ENCODE measurements at places on chromosomes 16 and 17.

GRCh38 chr17:13542636-13543035 is 59.1 kb downstream of the HS3ST3A1 start:
- DNase-seq = no peak

DNA sequence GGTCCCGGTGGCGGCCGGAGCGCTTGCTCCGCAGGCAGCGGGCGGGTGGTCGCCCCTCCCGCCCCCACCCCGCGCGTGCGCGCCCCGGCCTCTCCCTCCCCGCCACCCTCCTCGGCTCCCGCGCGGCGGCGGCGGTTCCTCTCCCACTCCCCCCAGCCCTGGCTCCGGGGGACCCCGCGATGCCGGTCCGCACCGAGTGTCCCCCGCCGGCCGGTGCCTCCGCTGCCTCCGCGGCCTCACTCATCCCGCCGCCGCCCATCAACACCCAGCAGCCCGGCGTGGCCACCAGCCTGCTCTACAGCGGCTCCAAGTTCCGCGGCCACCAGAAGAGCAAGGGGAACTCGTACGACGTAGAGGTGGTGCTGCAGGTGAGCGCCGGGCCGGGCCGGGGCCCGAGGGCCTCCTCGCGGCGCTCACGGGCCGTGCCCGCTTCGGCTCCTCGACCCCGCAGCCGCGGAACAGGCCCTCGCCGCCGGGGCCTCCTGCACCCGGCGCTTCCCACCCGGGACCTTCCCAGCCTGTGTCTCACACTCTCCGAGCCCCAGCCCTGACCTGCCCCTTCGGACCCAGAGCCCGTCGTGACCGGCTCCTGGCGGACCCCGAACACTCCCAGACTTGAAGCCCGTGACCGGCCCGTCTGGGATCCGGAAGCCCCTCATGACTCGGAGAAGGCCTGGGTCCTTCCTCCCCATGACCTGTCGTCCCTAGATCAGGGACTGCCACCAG is 490 bp downstream of the GID4 start:
- DNase-seq = no peak

GRCh38 chr16:31268033-31268365 is 8.2 kb downstream of the ITGAM start:
- DNase-seq = no peak

- DNase-seq = no peak
Measured at GRCh38 chr16:839643-840408, 39.3 kb upstream of the GNG13 start.

- no peak for DNase-seq
Measured at GRCh38 chr17:79217473-79218135, 143.0 kb downstream of the ENGASE start.

DNA sequence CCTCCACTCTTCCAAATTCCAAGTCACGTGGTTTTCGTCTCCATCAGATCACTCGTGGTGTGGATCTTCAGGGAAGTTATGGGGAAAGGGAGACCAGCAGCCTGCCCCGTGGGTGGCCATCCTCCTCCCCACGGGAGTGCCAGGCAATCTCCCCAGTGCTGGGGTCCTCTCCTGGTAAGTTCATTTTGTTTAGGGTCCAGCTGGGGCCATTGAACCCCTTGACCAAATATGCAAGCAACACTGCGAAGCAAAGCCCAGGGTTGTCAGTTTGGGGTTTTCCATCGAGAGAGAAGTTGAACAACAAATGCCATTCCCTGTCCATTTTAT is 4.1 kb upstream of the LCMT1 start:
- DNase-seq = no peak

DNA sequence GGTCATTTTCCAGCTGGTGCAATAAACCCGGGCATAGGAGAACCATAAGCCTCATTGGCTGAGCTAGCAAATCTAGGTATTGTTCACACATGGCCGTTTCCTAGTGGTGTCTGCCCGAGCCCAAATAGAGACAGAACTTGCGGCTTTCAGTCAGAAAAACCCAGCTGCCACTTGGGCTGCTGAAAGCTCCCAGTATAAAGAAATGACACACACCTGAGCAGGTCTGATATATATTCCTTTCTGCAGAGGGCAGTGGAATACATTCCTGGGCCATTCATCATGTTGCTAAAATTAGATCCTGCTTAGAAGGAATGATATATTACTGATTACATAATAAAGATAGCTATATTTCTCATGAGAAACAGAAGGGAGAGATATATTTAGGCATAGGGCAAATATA is 83.9 kb upstream of the IRX5 start:
- no peak for DNase-seq

- DNase-seq = no peak
Measured at GRCh38 chr16:13529193-13529982, 390.6 kb upstream of the ERCC4 start.

Measured in epithelial cell of proximal tubule (primary cell).